PC-9 (cell line): ENCODE measurements at places on chromosomes 11 and 22. TPM values are rescaled to one million over a fixed set of nuclear protein-coding genes. Genes with fewer than 3 reads are reported as not detected.

DNA sequence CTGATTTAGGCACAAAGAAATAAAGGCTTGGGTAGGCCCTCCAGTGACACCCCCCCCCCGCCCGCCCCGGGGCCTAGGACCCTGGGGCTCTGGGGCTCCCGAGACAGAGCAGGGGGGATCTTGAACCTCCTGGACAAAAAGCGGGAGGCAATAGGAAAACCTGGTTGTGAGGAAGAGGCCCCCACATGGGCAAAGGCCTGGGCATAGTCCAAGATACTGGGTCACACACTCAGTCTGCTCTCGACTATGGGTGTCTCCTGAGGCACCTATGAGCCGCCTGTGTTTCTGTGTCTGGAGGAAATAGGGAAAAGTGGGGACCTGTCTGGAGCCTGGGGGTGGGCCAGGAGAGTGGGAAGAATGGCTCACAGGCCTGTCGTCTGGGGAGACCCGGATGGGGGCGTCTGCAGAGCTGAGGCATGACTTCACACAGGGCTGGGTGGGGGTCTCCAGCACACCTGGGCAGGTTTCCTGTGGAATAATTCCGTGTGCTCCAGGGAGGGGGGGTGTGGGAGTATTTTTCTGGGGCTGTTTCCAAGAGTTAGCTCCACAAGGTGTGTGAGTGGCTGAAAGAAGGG, 2.4 kb upstream of the MN1 start:
- no peak overlapping the region for H3K4me3 ChIP-seq
- no peaks in the 10 kb centered on the region for H3K27me3 ChIP-seq
- H3K4me1 ChIP-seq: peaks cover 10% of the 10 kb centered on the region
- no peak for DNase-seq

- no peaks in the 10 kb centered on the region for H3K36me3 ChIP-seq
- no peaks in the 10 kb centered on the region for H3K4me1 ChIP-seq
- H3K27ac ChIP-seq: no peak overlapping the region
- H3K27me3 ChIP-seq: peaks cover 11% of the 10 kb centered on the region; the same call in 1 of the 2 replicates
- DNase-seq: no peak
Observed at GRCh38 chr22:20388200-20388599, 5.8 kb upstream of the ZNF74 start.

DNA sequence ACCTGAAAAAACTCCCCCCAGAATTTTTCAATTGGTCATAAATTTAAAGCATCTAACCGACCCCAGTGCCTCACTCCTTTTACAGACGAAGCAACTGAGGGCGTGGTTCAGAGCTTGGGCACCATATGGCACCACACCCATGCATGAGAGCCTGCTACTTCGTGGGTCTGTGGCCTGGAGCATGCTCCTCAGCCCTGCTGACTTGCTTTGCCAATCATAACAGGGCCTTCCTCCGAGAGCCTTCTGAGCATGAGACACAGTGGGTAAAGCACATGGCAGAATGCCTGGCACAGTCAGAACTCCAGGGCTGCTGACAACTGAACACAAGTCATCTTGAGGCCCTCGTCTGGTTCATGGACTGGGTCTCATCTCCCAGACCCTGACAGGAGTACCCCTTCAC, 33.3 kb downstream of the HIRA start:
- H3K4me1 ChIP-seq: no peaks in the 10 kb centered on the region
- H3K27me3 ChIP-seq: no peaks in the 10 kb centered on the region
- H3K36me3 ChIP-seq: no peaks in the 10 kb centered on the region; the same call in 1 of the 2 replicates

- peaks cover 62% of the 10 kb centered on the region for H3K4me1 ChIP-seq
- H3K27ac ChIP-seq: peak overlapping the region; percentile 93
- DNase-seq: no peak
- H3K27me3 ChIP-seq: no peaks in the 10 kb centered on the region
- H3K36me3 ChIP-seq: peaks cover 16% of the 10 kb centered on the region
Observed at GRCh38 chr22:41286639-41287091, 678 bp upstream of the RANGAP1 start.

DNA sequence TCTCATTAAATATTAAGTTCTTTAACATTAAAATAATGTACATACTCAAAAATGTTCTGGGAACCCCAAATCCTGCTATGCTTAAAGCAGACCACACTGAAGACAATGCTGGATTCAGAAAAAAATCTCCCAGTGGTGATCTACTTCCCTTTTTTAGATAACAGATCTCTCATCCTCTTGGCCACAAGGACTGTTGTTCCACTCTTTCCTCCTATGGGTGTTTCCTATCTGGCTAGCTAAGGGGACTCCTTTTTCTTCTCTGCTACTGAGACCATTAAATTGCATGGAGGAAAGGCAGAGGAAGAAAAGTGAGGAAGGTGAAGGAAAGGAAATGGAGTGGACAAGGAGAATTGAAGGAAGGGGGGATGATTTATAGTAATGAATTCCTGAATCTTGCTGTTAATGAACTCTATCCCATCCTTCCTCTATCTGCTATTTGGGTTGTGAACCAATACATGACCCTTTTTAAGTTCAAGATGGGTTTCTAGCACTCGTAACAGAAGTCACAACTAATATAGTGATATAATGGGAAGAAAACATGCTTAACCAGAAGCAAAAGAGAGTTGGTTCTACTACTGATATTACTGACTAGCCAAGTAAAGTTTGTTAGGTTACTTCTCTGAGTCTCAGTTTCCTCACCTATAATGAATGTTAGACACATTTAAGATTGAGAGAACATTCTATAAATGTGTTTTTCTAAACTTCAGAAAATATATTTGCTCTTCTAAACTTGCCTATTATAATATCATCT, 53.2 kb downstream of the PIK3C2A start:
- H3K27me3 ChIP-seq: no peaks in the 10 kb centered on the region
- H3K4me3 ChIP-seq: no peak overlapping the region
- H3K36me3 ChIP-seq: peaks cover 8% of the 10 kb centered on the region
- H3K4me1 ChIP-seq: no peaks in the 10 kb centered on the region
- DNase-seq: no peak
- H3K27ac ChIP-seq: no peak overlapping the region

DNA sequence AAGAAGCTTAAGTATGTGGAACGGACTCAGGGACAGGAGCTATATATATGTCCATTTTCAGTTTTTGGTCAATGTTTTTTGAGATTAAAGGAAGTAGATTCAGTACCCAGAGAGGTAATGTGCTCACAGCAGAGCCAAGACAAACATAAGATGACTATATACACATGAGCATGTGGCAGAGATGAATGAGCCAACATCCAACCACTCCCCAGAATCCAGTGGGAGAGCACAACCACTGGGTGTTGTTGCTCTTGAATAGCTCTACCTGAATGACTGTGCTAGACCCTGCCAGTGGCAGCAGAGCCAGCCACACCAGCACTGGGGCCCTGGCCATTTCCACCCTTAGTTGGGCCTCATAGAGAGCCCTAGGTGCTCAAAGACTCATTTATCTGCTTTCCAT, 10.7 kb upstream of the SYTL2 start:
- H3K4me1 ChIP-seq: peaks cover 25% of the 10 kb centered on the region
- H3K36me3 ChIP-seq: no peaks in the 10 kb centered on the region
- H3K27me3 ChIP-seq: no peaks in the 10 kb centered on the region
- H3K4me3 ChIP-seq: no peak overlapping the region
- no peak for DNase-seq

DNA sequence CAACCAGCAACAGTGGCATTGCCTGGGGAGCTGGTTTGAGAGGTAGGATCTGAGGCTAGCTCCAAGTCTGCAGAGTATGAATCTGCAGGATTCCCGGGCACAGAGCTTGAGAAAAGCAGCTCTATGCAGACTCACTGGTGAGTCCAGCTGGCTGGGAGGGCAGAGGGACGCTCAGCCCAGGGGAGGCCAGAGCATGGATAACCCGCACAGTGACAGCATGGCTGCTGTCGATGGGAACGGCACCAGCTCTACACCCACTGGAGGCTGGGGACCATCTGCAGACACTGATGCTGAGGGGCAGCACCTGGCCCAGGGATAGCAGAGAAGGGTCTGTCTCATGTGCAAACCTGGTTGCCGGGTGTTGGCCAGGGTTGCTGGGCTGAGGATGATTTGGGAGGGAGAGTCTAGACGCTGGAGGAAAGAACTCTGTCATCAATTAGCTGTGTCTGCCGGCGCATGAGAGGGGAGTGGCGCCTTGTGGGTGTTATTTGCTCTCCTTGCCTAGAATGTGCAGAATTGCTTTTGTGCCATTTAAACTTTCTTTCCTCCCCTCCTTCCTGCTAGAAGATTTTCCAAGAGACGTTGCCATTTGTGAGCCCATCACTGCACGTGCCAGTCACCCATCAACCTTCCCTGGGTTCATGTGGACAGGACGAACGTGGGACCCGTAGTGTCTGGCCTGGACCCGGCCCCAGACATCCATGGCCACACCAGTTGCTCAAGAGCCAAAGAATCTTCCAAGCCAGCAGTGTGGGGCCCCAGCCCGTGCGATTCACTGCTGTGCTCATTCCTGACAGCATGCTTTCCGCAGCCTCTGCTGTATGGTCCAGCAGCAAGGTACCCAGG, 19.1 kb upstream of the LINC01488 start:
- no peak for DNase-seq
- no peaks in the 10 kb centered on the region for H3K27me3 ChIP-seq
- H3K4me1 ChIP-seq: peaks cover 14% of the 10 kb centered on the region

DNA sequence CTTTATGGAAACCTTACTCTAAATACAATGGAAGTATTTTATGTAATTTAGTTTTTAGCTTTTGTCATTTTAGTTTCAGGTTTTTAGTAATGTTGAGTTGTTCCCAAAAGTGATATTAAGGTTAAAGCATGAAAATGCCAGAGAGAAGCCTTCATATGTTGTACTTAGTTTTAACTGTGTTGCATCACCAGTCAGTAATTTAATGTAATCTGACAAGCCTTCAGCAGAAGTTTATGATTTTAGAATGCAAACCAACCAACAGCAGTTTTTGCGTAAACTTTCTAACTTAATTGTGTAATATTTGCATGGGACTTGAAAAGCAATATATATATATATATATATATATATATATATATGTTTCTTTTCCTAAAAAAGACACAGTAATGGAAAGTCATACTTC, 110.6 kb downstream of the MSANTD4 start:
- no peaks in the 10 kb centered on the region for H3K27me3 ChIP-seq
- H3K27ac ChIP-seq: no peak overlapping the region
- peaks cover 11% of the 10 kb centered on the region for H3K4me1 ChIP-seq
- no peak overlapping the region for H3K4me3 ChIP-seq

DNA sequence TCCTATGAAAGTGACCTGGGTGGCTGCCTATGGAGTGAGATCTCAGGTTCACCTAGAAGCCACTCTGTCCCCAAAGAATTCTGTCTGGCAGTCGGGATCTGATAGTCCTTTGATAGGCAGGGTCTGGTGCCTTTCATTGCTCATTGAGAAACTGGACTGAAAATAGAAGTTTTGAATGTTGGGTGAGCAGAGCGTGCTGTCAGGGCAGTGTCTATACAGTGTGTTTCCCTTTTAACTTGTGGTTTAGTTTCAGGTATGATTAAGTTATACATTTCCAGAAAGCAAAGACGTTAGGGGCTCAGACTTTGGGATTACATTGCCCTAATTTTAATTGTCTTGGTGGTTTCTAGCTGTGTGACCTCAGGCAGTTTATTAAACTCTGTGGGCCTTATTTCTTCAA, 111.3 kb upstream of the PAX6 start:
- no peaks in the 10 kb centered on the region for H3K27me3 ChIP-seq
- no peak for DNase-seq
- H3K4me1 ChIP-seq: no peaks in the 10 kb centered on the region
- H3K36me3 ChIP-seq: no peaks in the 10 kb centered on the region

GRCh38 chr11:122394313-122394712, 261.2 kb upstream of the UBASH3B start:
- no peaks in the 10 kb centered on the region for H3K36me3 ChIP-seq
- no peak overlapping the region for H3K27ac ChIP-seq
- H3K4me3 ChIP-seq: no peak overlapping the region
- DNase-seq: no peak

DNA sequence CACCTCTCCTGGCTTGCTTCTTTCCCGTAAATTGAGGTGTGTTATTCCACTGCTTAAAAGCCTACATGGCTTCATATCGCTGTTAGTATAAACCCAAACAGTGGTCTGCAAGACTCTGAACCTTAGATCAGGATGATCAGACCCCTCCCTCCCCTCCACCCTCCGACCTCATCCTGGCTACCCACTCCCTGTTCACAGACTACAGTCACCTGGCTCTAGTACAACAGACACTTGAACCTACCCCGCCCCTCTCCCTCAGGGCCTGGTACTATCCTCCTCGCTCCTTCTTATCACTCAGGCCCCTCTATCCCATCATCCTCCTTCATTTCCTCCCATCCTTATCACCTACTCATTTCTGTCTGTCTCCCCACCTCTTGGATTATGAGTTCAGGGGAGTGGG, 20.1 kb downstream of the PTPRJ start:
- DNase-seq: no peak
- H3K36me3 ChIP-seq: no peaks in the 10 kb centered on the region
- no peak overlapping the region for H3K4me3 ChIP-seq
- H3K27me3 ChIP-seq: no peaks in the 10 kb centered on the region

- DNase-seq: no peak
- H3K4me1 ChIP-seq: no peaks in the 10 kb centered on the region
- H3K36me3 ChIP-seq: no peaks in the 10 kb centered on the region
- peaks cover 31% of the 10 kb centered on the region for H3K27me3 ChIP-seq
Observed at GRCh38 chr11:6258141-6258540, 1.5 kb upstream of the CCKBR start.

- peaks cover 17% of the 10 kb centered on the region for H3K4me1 ChIP-seq
- H3K36me3 ChIP-seq: peaks cover 15% of the 10 kb centered on the region
- H3K27ac ChIP-seq: peak within 1 kb of the TSS; percentile 59
- peak; percentile 89 for DNase-seq
- H3K27me3 ChIP-seq: peaks cover 16% of the 10 kb centered on the region
- H3K4me3 ChIP-seq: peak within 1 kb of the TSS; percentile 72
Observed at GRCh38 chr22:32411829-32412592, at the start of gene RTCB. Gene RTCB, minus strand, starts transcription at chr22:32412247. Its CDS starts 91 bp downstream, at chr22:32412156.

GRCh38 chr11:105824457-105825013, 197.5 kb downstream of the MSANTD4 start:
- no peak overlapping the region for H3K4me3 ChIP-seq
- H3K27ac ChIP-seq: no peak overlapping the region
- no peak for DNase-seq
- H3K27me3 ChIP-seq: no peaks in the 10 kb centered on the region

- DNase-seq: no peak
- no peak overlapping the region for H3K4me3 ChIP-seq
- peaks cover 2% of the 10 kb centered on the region for H3K4me1 ChIP-seq
- H3K27ac ChIP-seq: no peak overlapping the region
- no peaks in the 10 kb centered on the region for H3K27me3 ChIP-seq
Observed at GRCh38 chr11:119671051-119671450, 57.9 kb downstream of the NECTIN1 start.

- no peak overlapping the region for H3K27ac ChIP-seq
- no peaks in the 10 kb centered on the region for H3K27me3 ChIP-seq
- peak; percentile 42 for DNase-seq
- peaks cover 41% of the 10 kb centered on the region for H3K4me1 ChIP-seq
- H3K36me3 ChIP-seq: no peaks in the 10 kb centered on the region
Observed at GRCh38 chr11:66877588-66878385, 20.9 kb downstream of the LRFN4 start.

The ZMAT5 gene
- 14.2 and 15.5 TPM in 2 replicates for total RNA-seq

The SYT7 gene
- total RNA-seq: 4.0 and 8.9 TPM in 2 replicates

The GGTLC2 gene
- total RNA-seq: not detected in 2 replicates

The TMEM191B gene
- total RNA-seq: 1.4 and 6.4 TPM in 2 replicates

The SCUBE1 gene
- not detected in 2 replicates for total RNA-seq

The DDI1 gene
- not detected in 2 replicates for total RNA-seq

The CDON gene
- total RNA-seq: 10.0 and 11.2 TPM in 2 replicates

The NXPE2 gene
- not detected in 2 replicates for total RNA-seq

The DBX1 gene
- not detected in 2 replicates for total RNA-seq
